ENCODE measurements at places on chromosomes 16 and 17.

DNA sequence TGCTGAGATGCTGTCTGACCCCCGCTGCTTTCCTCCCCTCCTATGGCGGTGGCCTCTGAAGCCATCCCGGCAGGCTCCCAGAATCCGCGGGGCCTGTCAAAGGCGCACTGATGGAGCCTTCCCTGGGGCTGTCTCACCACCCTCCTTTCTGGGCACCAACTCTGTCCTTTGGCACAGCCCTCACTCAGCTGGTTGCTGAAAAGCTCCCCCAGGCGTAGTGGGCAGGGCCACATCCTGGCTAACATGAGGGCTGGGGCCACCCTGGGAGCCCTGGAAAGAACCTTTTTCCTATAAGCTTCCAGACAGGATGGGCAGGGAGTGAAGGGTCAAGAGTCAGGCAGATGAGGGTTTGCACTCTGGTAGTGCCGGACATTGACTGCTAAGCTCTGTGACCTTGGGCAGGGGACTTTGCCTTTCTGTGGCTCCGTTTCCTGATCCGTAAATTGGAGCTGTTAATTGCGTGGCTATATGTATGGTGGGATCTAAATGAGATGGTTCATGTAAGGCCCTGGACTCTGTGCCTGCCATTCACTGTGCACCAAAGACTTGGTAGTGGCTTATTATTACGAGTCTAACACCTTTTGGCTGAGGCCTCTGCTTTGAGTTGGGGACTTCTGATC, 27.6 kb upstream of the LASP1NB start:
- peak overlapping the region; percentile 77 for H3K4me3 ChIP-seq
- no peak for DNase-seq
- peak overlapping the region; percentile 95 for H3K27ac ChIP-seq
- H3K36me3 ChIP-seq, result peaks cover 47% of the 10 kb centered on the region
- peaks cover 59% of the 10 kb centered on the region for H3K4me1 ChIP-seq
- no peaks in the 10 kb centered on the region for H3K27me3 ChIP-seq

DNA sequence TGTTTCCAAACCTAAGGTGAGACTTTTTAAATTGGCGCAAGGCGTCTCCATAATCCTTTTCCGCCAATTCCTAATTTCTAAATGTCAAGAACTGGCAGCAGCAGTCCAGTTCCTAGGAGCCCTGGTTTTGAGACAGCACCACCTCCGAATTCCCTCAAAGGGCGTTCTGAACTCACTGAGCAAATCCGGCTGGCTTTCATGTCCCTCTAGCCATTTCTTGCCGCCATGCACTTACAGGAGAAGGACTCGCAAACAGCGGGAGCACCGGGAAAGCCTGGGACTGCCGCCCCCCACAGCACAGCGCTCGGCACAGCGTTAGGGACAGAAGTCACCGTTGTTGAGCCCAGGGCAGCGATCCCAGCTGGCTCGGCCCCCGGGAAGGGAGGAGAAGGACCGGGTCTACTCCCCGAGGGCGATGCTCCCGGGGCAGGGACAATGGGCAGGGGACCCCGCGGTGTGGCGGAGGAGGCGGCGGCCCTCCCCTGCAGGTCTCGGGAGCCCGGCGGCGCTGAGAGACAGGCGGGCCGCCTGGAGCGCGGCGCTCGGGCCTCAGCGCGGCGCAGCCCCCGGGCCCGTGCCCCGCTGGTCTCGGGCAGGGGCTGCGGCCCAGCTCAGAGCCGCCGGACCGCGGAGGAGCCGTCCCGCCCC, 545 bp downstream of the ARHGAP17 start:
- peak overlapping the region; percentile 95 for H3K4me3 ChIP-seq
- DNase-seq, result no peak
- no peaks in the 10 kb centered on the region for H3K27me3 ChIP-seq
- peaks cover 13% of the 10 kb centered on the region for H3K36me3 ChIP-seq
- peaks cover 72% of the 10 kb centered on the region for H3K4me1 ChIP-seq

DNA sequence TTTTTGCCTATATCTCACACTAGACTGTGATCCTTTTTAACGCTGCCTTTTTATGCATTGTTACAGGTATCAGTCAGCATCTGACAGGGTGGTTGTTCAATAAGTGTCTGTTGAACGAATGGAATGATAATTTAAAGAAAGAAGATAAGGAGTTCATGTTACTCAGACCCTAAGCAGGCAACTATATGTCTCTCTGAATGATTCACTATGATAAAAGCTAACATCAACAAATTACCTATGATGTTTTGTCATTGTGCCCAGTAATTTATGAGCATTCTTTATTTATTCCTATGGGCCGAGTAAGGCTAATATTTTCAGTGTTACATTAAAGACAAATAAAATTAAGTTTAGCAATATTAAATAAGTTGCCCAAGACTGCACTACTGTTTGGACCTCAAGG, 435.0 kb upstream of the KIF2B start:
- no peaks in the 10 kb centered on the region for H3K27me3 ChIP-seq
- no peaks in the 10 kb centered on the region for H3K4me1 ChIP-seq
- H3K4me3 ChIP-seq, result no peak overlapping the region
- no peaks in the 10 kb centered on the region for H3K36me3 ChIP-seq

- H3K4me3 ChIP-seq, result no peak overlapping the region
- H3K36me3 ChIP-seq, result peaks cover 2% of the 10 kb centered on the region
- H3K27me3 ChIP-seq, result no peaks in the 10 kb centered on the region
- H3K27ac ChIP-seq, result no peak overlapping the region
These were observed 124.2 kb downstream of the CDK5R1 start for GRCh38 chr17:32610943-32611342.

GRCh38 chr17:53033297-53033696, 789.4 kb upstream of the KIF2B start:
- DNase-seq, result no peak
- no peak overlapping the region for H3K27ac ChIP-seq
- H3K36me3 ChIP-seq, result no peaks in the 10 kb centered on the region

DNA sequence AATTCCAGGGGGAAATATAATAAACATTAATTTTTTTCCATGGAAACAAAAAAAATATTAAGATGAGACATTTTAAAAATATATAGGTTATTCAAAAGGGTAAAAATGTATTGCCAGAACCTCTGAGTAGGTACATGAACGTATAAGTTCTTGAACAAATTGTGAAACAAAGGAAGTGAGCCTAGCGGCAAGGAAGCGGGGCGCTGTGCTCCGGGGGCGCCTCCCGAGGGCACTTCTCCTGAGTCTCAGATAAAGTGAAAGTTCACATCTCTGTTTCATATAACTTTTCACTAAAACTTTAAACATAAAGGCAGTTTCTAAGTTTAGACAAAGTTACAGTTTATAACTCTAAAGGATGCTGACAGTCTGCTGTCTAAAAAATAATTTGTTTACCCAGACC, 52.3 kb downstream of the TNRC6C start:
- DNase-seq, result no peak
- H3K27me3 ChIP-seq, result no peaks in the 10 kb centered on the region
- peaks cover 27% of the 10 kb centered on the region for H3K36me3 ChIP-seq
- no peak overlapping the region for H3K27ac ChIP-seq
- peaks cover 24% of the 10 kb centered on the region for H3K4me1 ChIP-seq

GRCh38 chr17:45757431-45758218, 26.5 kb upstream of the CRHR1 start:
- no peak overlapping the region for H3K4me3 ChIP-seq
- H3K4me1 ChIP-seq, result no peaks in the 10 kb centered on the region
- H3K27me3 ChIP-seq, result peaks cover 62% of the 10 kb centered on the region
- no peaks in the 10 kb centered on the region for H3K36me3 ChIP-seq
- DNase-seq, result no peak
- H3K27ac ChIP-seq, result no peak overlapping the region

- no peak for DNase-seq
- no peak overlapping the region for H3K4me3 ChIP-seq
- H3K4me1 ChIP-seq, result peaks cover 55% of the 10 kb centered on the region
These were observed 9.6 kb downstream of the GSE1 start for GRCh38 chr16:85622683-85623082.

DNA sequence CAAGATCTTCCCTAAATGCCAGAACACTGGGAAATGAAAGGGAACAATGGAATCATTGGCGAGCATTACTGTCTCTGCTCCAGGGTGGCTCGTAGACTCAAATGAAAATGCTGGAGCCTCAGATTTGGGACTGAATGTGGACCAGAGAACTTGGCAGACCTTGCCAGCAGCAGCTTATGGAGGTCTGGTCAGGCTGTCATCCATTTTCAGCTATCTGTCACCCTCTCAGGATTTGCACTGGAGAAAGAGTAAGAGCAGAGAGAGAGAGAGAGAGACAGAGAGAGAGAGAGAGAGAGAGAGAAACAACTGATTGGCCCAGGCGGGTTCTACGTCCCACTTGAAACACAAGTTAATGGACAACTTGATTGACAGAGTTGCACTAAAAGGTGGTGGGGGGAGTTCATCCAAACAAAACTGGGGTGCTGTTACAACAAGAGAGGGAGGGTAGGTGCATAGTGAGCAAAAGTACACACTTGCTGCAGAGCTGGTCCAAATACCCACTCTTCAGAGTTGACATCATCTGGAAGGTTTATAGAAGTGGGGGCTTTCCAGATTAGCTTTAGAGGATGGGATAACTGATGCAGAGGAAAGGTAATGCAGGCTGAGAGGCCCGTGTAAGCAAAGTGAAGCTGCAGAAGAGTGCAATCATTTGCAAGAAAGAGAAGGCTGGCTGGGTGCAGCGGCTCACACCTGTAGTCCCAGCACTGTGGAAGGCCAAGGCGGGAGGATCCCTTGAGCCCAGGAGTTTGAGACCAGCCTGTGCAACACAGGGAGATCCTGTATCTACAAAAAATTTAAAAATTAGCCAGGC, 16.5 kb upstream of the NSMCE1 start:
- no peaks in the 10 kb centered on the region for H3K36me3 ChIP-seq
- no peak overlapping the region for H3K4me3 ChIP-seq
- H3K27ac ChIP-seq, result no peak overlapping the region
- DNase-seq, result no peak

DNA sequence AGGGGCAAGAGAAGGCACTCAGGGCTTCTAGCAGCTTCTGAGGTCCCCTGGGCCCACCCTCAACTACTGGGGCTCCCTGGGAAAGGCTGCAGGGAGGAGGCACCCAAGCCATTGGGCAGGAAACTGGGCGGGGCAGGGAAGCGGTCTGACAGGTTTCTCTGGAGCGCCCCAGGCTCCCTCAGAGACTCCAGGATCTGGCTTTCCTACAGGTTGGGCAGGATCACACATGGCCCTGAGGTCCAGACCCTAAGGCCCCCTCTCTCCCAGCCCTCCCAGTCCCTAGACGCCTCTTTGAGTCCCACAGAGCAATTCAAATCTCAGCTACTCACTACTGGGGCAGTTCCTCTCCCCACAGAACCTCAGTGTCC, 14.3 kb downstream of the JUP start:
- peaks cover 13% of the 10 kb centered on the region for H3K27me3 ChIP-seq
- H3K4me3 ChIP-seq, result no peak overlapping the region
- H3K27ac ChIP-seq, result no peak overlapping the region
- peaks cover 4% of the 10 kb centered on the region for H3K36me3 ChIP-seq

- peak overlapping the region; percentile 91 for H3K27ac ChIP-seq
- H3K27me3 ChIP-seq, result no peaks in the 10 kb centered on the region
- peaks cover 67% of the 10 kb centered on the region for H3K36me3 ChIP-seq
- no peak for DNase-seq
These were observed 1.4 kb upstream of the TSPOAP1 start for GRCh38 chr17:58329810-58330537.

DNA sequence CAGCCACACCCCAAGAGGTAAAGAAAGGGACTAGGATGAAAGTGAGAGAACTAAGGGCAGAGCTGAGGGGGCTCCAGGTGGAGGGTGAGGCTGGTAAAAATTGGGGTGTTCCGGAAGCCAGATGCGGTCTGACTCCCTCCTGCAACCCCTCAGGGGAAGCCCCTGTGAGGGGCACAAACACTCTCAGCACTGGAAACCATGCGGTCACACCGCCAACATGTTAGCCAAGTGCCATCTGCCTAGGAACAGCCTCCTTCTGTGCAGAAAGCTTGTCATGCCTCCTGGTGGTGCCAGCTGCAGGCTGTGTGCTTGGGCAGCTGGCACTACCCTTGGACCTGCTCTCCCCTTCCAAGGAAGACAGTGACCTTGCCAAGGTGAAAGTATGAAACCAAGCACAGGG, 83.5 kb upstream of the RPL38 start:
- no peaks in the 10 kb centered on the region for H3K36me3 ChIP-seq
- H3K27me3 ChIP-seq, result peaks cover 93% of the 10 kb centered on the region
- DNase-seq, result no peak
- no peaks in the 10 kb centered on the region for H3K4me1 ChIP-seq

DNA sequence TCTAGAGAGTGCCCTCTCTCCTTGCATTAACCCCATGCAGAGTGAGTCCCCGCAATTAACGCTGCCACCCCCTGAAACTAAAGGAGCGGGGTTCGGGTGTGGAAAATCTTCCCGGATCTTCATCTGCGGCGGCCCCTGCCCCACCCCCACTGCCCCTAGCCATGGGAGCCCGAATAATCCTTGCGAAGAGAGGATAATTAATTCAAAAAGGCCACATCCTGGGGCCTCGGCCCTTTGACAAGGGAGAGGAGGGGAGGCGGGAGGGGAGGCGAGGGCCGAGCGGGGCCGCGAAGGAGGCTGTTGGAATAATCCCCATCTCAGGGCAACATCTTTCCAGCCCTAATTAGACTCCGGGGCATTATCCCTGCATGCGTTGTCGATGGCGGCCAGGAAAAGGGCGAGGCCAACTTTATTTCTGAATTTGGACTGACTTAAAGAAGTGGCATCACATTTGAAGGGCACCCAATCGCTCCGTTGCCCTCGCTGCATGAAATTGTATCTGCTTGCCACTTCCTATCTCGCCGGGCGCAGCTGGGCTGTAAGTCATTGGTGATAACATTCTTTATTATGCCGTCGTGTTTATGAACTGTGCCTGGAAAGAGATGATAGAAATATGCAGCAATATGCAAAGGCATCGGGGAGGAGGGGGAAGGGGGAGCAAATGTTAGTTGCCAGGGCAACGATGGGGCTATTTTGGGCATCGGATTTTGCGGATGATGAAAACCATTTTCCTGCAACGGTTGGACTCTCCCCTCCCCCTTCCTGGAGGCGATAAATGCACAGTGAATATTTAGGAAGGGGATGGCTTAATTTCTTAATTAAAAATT, 387.1 kb upstream of the TNRC6C start:
- H3K27me3 ChIP-seq, result peaks cover 55% of the 10 kb centered on the region
- no peak overlapping the region for H3K27ac ChIP-seq
- H3K36me3 ChIP-seq, result no peaks in the 10 kb centered on the region
- DNase-seq, result no peak

GRCh38 chr17:3944485-3945388, 19.5 kb downstream of the ATP2A3 start:
- H3K27ac ChIP-seq, result peak overlapping the region; percentile 48
- peaks cover 14% of the 10 kb centered on the region for H3K4me1 ChIP-seq
- H3K27me3 ChIP-seq, result no peaks in the 10 kb centered on the region
- H3K36me3 ChIP-seq, result peaks cover 66% of the 10 kb centered on the region
- no peak overlapping the region for H3K4me3 ChIP-seq

- H3K36me3 ChIP-seq, result peaks cover 2% of the 10 kb centered on the region
- H3K27me3 ChIP-seq, result no peaks in the 10 kb centered on the region
- peak overlapping the region; percentile 47 for H3K27ac ChIP-seq
- H3K4me1 ChIP-seq, result peaks cover 41% of the 10 kb centered on the region
These were observed 9.4 kb downstream of the ITGAX start for GRCh38 chr16:31364421-31364820.

GRCh38 chr17:36682773-36683172, 81.4 kb downstream of the MRM1 start:
- H3K27me3 ChIP-seq, result peaks cover 11% of the 10 kb centered on the region
- no peaks in the 10 kb centered on the region for H3K36me3 ChIP-seq
- H3K4me1 ChIP-seq, result no peaks in the 10 kb centered on the region
- H3K4me3 ChIP-seq, result no peak overlapping the region
- no peak for DNase-seq
